ENCODE measurements at places on chromosomes 5 and 9.

GRCh38 chr5:143593723-143594122 is 190.2 kb upstream of the NR3C1 start:
- no peak for DNase-seq

GRCh38 chr9:15274425-15274824 is 32.6 kb downstream of the TTC39B start:
- DNase-seq = no peak

- DNase-seq = peak; percentile 15
These were observed 2.8 kb downstream of the ST8SIA4 start for GRCh38 chr5:100900142-100900795.

- DNase-seq = no peak
These were observed 36.4 kb downstream of the LARP1 start for GRCh38 chr5:154791535-154791934.

DNA sequence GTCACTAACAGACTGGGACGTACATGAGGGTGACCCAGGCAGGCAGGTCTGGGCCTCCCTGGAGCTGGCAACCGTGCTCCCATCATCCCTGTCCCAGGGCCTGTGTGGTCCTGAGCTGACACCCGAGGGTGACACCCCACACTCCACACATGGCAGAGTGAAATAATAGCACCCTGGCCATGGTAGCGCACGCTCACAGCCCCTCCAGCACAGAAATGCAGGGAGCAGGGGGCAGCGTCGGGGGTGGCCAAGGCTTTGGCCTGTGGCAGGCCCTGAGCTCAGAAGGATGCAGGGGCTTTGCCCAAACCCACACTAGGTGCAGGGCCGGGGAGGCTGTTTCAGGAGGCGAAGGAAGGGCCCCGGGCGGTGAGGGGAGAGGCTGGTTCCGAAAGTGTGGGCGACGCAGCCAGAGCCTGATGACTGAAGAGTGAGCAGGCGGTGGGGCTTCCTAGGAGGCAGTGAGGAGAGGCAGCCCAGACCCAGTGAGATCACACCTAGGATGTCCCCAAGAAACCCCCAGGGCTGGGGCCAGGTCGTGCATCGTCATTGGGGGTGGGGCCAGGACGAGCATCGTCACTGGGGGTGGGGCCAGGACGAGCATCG is 12.9 kb downstream of the OR2V2 start:
- DNase-seq = peak; percentile 52

- no peak for DNase-seq
These were observed 40.4 kb downstream of the LMBRD2 start for GRCh38 chr5:36111238-36111637.

GRCh38 chr9:83245979-83246659 is 183.2 kb upstream of the RASEF start:
- DNase-seq = no peak

DNA sequence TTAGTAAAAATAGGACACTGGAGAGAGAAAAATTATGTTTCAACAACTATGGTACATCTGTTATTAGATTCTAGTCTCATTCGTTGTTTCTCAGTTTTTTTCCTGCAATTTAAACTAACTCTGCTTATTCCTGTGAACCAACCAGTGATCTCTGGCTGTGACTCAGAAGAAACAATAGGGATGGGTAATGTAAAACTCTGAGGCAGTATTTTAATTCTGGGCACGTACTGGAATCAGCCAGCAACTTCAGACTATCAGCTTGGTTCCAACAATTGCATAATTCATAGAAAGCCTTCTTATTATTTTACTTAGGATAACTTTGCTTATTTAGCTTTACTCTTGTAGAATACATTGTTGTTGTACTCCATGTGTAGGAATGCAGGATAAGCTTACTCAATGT is 28.8 kb downstream of the MLLT3 start:
- no peak for DNase-seq

- no peak for DNase-seq
These were observed 23.9 kb downstream of the MEGF9 start for GRCh38 chr9:120690372-120690771.

- DNase-seq = no peak
These were observed 96.8 kb downstream of the ZNF608 start for GRCh38 chr5:124649491-124650146.

GRCh38 chr5:134133995-134134541 is 19.6 kb downstream of the TCF7 start:
- DNase-seq = no peak

DNA sequence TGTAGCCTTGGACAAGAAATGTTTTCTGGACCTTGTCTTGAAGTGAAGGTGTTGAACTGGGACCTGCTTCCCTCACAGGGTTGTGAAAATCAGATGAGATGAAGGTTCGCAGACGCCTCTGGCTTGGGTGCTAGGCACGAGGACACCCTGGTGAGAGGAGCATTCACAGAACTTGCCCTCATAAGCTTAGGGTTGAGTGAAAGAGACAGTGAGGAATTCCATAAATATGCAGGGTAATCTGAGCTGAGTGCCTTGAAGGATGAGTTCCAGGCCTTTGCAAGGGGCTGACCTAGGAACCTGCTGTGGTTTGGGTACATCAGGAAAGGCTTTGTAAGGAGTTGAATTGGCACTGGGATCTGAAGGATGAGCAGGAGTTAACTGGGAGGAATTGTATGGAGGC is 75.7 kb upstream of the SAP30L start:
- no peak for DNase-seq

DNA sequence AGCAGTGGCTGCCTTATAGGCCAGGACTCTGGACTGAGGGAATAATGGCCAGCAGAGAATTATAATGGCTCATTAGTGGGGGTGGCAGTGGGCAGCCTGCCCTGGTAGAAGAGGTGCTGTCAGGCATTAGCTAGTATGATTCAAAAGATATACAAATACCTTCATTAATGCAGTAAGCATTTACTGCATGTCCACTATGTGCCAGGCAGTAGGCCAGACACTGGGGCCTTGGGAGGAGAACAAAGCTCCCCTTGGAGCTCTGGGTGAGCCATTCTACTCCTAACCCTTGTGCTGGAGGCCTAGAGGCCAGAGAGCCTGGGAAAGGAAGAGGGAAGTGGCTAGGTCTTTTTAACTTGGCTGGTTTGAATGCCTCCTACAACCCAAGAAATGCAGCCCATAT is 2.0 kb upstream of the GARNL3 start:
- no peak for DNase-seq

DNA sequence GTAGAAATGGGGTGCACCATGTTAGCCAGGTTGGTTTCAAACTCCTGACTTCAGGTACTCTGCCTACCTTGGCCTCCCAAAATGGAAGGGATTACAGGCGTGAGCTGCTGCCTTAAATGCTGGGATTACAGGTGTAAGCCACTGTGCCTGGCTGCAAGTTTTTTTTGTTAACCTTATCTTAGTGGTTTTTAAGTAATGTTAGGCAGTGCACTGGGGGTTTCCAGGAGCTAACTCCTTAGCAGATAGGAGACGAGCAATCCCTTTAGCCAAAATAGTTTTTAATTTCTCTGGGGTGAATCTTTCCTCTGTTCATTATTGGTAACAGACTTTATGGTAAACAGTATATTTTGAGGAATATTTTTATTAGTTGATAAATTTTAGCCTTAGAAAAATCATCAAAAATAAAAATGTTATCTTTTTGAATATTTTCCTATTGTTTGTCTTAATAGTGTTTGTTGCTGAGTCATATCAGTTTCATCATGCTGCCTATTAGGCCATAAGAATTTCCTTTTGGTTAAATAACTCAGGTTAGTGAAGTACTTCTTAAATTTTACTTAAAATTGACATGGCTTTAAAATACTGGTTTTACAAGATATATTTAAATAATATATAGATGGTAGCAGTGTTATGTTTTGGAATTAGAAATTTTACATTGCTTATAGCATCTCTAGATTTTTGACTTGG is 37.9 kb downstream of the LMNB1 start:
- DNase-seq = no peak

GRCh38 chr5:114056185-114056538 is 305.7 kb upstream of the KCNN2 start:
- DNase-seq = no peak

DNA sequence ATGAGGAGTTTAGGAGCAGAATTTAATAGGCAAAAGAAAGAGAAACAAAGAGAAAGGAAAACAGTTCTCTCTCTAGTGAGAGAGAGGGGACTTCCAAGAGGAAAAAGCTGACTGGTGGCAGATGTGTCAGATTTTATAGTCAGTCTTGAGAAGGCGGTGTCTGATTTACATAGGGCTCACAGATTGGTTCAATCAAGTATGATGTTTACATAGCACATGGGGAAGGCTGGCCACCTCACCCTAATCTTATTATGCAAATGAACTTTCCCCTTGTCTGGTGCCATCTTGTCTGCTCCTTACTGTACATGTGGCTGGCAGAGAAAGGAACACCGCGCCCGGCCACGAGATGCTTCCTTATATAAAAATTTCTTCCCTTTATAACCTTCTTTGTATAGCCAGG is 24.7 kb downstream of the UNC13B start:
- no peak for DNase-seq

GRCh38 chr9:121348221-121348620 is 21.8 kb downstream of the STOM start:
- DNase-seq = no peak

GRCh38 chr9:33044162-33044673 is 19.1 kb downstream of the DNAJA1 start:
- peak; percentile 84 for DNase-seq

DNA sequence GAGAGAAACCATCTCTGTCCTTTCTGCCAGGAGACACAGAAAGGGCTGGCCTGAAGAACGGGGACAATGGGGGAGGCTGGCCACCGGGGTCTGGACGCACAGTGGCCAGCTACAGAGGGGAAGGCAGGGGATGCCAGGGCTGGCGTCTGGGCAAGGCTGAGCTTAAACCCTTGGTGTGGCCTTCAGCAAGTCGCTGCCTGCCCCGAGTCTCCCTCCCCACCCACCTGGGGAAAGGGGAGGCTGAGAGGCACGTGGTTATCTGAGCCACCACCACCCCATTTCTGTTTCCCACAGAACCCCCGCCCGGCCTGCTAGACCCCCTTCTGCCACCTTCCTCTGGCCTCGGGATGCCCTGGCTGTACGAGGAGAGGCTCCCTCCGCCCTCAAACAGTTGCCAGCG is 115.3 kb downstream of the VAV2 start:
- DNase-seq = no peak

DNA sequence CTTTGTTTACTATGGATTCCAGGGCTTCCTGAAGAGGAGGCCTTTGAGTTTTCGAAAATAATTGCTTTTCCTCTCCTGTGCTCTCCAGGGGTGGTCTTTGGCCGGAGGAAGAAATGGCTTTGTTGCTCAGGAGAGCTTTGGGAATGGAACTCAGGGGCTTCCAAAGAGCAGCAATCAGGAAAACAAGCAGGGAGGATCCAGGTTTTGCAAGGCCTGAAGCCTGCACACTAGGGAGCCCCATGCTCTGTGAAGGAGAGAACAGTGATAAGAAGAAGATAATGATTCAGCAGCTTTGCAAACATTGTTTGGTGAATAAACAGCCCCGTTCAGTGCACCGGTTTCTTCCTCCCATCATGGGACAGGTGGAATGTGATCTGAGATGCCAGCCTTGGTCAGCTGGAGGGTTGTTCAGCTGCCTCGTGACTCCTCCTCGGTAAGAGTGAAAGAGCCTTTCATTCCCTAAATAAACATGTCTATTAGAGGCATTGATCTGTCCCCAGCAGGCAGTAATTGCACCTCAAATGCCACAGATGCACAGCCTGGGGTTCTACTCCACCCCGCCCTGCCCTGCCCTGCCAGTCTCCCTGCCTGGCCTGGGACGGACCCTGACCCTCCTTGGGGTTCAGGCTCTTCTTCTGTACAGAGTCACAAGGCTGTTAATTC is 11.5 kb upstream of the ALDH1B1 start:
- DNase-seq = no peak

DNA sequence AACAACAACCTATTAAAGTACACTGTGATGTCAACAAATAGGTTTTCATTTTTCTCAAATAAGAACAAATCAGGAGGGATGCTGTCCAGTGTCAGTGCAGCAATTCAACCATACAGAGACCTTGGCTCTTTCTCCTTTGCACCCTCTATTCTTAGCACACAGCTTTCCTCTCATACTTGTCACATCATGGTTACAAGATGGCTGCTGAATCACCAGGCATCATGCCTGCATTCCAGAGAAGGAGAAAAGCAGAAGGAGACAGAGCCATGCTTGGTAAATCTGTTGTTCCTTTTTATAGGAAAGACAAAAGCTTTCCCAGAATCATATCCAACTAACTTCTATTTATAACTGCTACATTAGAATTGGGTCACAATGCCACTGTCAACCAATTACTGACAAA is 124.7 kb upstream of the VLDLR start:
- no peak for DNase-seq

DNA sequence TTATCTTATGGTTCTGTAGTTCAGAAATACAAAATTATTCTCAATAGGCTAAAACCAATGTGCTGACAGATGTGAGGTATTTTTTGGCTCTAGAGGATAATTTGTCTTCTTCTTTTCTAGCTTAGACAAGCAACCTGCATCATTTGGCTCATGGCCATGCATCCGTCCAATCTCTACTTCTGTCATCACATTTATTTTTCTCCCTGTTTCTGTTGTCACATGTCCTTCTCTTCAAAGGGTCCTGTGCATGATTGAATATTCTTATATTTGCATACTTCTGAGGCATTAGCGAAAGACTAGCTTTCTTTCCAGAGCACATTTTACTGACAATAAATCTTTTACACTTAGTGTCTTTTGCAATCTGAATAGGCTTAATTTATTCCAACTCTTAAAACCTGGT is 564.7 kb downstream of the CDH10 start:
- DNase-seq = no peak

- no peak for DNase-seq
These were observed 381.6 kb downstream of the EFNA5 start for GRCh38 chr5:107289030-107289714.

GRCh38 chr9:121268598-121268850 is 562 bp downstream of the GSN start:
- DNase-seq = no peak

GRCh38 chr5:170293273-170293672 is 4.3 kb downstream of the LCP2 start:
- DNase-seq = no peak

DNA sequence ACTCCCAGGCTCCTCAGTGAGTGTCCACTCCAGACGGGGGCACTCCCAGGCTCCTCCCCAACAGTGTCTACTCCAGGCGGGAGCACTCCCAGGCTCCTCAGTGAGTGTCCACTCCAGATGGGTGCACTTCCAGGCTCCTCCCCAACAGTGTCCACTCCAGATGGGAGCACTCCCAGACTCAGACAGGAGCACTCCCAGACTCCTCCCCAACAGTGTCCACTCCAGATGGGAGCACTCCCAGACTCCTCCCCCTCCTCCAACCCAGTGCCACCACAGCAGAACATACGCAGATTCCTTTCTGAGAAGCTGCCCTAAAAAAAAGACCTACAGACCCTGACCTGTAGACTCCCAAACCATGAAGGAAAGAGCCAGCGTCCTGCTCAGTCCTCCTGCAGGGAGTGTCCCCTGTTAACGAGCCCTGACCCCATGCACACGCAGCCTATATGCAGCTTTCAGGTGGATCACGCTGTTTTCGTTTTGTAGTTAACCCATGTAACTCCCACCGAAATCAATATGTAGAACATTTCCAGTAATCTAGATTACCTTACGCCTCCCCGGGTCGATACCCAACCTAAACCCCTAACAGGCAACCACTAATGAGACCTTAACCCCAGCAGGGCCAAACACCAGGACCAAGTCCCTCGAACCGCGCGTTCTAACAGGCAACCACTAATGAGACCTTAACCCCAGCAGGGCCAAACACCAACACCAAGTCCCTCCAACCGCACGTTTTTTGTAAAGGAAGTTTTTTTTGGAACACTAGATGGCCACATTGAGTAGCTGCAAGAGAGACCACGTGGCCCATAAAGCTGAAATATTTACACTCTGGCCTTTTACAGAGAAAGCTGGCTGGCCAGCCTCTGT is 15.7 kb downstream of the PNPLA7 start:
- DNase-seq = no peak

All from nephron progenitor cell (in vitro differentiated cells).